ENCODE measurements at places on chromosomes 5 and 9. TPM values are rescaled to one million over a fixed set of nuclear protein-coding genes. Genes with fewer than 3 reads are reported as not detected.

GRCh38 chr5:109704282-109704952 lies 14.7 kb downstream of the MAN2A1 start:
- no peaks in the 10 kb centered on the region for H3K27me3 ChIP-seq
- no peak overlapping the region for H3K27ac ChIP-seq
- no peaks in the 10 kb centered on the region for H3K36me3 ChIP-seq
- no peak for DNase-seq

The PCDHGC4 gene
- polyA plus RNA-seq: not detected

The FAM163B gene
- not detected for polyA plus RNA-seq

The ANKRD34B gene
- polyA plus RNA-seq: 1.3 TPM

The FAM153A gene
- polyA plus RNA-seq: not detected

The PCDHGA5 gene
- not detected for polyA plus RNA-seq

The CSF1R gene
- polyA plus RNA-seq: 180 TPM

Data from CD14-positive monocyte (primary cell).